CD8-positive, alpha-beta T cell (primary cell): ENCODE measurements at places on chromosomes 4 and X.

DNA sequence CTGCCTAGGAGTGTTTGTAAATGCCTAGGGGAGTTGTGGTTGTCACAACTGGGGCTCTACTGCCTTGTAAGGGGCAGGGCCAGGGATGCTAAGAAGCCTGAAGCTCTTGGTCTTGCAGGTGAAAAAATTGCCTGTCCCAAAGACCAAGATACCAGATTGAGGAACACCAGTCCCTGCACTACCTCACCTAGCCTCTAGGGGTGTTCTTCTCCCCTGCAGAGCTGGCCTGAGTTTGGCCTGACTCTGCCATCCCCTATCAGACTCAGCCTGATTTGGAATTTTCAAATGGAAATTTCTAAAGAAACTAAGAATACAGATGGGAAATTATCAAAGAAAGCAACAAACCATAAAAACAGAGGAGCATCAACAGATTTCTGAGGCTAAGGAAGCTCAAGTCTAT lies 90.4 kb downstream of the ZC4H2 start:
- no peak for DNase-seq

- no peak for DNase-seq
These were observed 64.0 kb downstream of the POLR2B start for GRCh38 chr4:57042711-57043169.

GRCh38 chr4:155676430-155676825 lies 9.8 kb downstream of the GUCY1A1 start:
- no peak for DNase-seq

DNA sequence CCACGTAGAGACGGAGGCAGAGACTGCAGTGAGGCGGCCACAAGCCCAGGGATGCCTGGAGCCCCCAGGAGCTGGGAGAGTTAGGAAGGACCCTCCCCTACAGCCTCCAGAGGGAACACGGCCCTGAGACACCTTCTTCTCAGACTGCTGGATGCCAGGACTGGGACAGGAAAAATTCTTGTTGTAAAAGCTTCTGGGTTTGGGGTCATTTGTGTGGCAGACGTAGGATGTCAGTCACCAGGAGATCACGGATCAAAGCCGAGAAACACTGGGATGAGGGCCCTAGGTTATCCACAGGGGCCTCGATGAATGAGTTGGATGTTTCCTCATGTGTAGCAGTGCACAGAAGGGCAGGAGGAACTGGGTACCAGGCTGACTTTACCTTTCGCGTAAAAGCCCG lies 163.7 kb downstream of the SHOX start:
- DNase-seq: no peak

DNA sequence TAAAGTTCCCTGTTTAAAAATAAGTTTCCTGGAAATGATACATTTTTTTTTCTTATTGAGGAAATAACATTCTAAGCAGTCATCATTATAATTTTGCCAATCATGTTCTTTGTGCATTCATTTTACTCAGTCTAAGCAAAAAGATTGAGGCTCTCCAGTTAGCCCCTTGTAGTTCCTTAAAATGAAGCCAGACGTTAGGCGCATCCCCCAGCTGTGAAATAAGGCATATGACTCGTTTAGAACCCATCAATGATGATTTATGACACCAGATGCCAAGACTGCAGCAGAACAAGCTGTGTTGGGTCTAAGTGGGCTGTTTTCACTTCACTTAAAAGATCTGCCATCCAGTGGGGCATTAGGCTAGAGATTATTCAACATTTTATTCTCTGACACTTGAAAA lies 17.0 kb downstream of the PDGFC start:
- no peak for DNase-seq

- no peak for DNase-seq
These were observed 2.3 kb downstream of the CCDC149 start for GRCh38 chr4:24910499-24910898.
